ENCODE measurements at places on chromosomes 16 and 17.

DNA sequence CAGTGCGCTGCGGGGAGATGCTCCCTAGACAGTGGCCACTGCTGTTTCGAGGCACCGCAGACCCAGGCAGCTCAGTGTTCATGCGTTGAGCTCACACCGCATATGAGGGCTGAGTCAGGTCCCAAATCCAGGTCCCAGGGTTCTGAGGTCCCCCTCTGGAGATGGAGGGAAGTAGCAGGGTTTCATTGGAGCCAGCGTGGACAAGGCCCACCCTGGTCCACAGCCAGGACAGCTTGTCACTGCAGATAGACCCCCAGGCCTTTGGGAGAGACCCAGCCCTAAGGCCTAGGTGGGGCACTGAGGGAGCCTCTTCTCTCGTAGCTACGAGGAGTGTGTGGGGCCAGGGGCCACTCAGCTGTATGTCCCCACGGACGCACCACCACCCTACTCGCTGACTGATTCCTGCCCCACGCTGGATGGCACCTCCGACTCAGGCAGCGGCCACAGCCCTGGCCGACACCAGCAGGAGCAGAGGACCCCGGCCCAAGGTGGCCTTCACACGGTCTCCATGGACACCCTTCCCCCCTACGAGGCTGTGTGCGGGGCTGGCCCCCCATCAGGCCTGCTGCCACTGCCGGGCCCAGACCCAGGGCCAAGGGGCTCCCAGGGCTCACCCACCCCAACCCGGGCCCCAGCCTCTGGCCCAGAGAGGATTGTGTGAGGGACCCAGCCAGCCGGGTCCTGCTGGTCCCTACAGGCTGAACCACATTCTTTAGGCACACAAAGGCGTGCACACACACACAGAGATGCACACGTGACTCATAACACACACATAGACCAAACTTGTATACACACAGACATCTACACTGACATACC is 53.4 kb downstream of the BEAN1 start:
- no peak for DNase-seq

DNA sequence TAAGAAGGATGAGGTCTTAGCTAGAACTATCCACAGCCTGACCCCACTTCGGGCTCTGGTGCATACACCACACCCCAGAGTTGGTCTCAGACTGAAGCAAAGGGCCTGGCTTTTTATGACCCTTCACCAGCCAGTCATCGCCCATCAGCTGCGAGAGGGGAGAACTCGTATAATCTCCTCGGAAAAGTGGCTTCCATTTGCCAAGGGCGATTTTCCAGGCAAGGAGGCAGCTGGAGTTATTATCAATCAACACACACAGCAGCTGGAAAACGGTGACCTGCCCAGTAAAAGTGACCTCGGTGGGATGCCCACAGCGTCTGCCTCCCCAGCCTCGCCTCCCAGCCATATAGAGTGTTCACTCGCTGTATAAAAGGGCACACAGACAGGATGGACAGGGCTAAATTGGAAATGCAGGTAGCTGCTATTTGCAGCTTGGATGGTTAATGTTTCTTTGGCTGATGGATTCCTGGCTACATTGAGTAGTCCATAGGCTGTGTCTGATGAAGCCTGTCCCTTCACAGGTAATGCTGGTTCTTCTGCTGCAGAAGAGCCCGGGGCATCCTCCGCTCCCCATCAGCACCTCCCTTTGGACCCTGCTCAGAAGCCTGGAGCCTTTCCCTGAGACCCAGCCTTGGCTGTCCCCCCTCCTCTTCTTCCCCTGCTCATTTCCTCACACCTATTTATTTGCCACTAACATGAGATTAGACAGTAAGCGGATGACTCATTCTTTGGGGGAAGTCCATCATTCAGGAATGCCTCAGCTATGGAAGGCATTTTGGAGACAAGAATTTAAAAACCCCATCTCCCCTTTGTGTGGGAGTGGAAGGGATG is 45.7 kb downstream of the TMEM186 start:
- no peak for DNase-seq

- no peak for DNase-seq
Measured at GRCh38 chr16:8714174-8714573, 39.8 kb downstream of the ABAT start.

DNA sequence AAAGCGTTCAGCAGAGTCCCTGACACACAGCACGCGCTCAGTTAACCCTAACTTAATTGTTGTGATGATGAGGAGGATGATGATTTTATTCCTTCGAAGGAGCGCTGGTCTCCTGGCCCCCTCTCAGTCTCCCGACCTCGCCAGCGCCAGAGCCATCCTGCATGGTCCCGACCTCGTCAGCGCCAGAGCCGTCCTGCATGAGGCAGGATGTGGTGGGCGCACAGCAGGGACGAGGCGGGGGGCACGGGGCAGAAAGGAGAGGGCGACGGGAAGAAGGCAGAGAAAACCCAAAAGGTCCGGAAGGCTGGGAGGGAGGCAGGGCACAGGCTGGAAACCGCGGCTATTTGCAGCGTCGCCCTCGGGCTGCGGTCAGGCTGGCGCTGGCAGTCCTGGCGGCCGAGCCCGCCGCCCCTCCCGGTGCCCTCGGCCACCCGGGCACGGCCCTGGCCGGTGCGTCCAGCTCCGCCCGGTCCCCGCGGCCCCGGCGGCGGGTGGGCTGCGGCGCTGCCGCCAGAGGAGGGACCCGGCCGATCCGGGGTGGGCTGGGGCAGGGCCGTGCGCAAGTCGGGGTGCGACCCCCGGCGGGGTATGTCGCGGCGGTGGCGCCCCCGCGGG is 3.0 kb upstream of the TAC4 start:
- no peak for DNase-seq

- DNase-seq, result no peak
Measured at GRCh38 chr17:70446446-70446845, 277.1 kb downstream of the KCNJ2 start.

DNA sequence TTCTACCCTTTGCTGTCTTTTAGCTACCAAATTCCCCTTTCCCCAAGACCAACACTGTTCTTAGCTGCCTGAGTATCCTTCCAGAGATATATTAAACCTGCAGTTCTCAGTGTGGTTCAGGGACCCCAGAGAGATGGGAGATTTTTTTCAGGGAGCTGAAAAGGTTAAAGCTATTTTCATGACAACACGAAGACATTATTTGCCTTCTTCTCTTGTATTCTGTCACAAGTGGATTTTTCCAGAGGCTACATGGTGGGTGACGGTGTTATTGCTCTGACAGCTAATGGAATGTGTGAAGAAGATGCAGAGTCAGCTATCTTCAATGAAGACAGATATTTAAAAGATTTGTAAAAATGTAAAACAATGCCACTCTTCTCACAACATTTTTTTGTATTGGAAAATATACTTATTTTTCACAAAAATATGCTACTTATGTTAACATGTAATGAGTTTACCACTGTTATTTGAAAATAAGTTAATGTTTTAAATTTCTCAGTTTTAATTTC is 69.0 kb downstream of the CFDP1 start:
- no peak for DNase-seq

DNA sequence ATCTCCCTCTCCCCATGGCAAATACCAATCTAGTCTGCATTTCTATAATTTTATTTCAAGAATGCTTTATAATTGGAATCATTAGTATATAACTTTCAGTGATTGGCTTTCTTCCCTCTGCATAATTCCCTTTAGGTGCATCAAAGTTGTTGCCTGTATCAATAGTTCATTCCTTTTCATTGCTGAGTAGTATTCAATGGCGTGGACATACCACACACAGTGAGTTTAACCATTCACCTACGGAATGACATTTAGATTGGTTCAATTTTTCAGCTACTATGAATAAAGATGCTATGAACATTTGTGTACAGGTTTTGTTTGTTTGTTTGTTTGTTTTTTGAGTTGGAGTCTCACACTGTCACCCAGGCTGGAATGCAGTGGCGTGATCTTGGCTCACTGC is 9.7 kb downstream of the OTOA start:
- no peak for DNase-seq

DNA sequence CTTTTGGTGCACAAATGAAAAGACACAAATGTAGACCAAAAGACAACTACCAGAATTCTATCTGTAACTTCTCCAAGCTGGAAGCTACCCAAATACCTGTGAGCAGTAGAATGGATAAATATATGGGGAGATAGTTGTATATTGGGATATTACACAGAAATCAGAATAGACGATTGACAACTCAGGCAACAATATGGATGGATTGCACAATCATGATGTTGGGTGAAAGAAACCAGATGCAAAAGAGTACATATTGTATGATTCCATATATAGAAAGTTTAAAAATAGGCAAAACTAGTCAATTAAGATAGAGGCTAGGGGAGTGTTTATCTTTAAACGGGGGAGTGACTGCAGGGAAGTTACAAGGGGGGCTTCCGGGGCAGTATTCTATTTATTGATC is 77.5 kb upstream of the NKD1 start:
- no peak for DNase-seq

- DNase-seq, result no peak
Measured at GRCh38 chr16:84462296-84463210, 41.9 kb downstream of the MEAK7 start.

GRCh38 chr16:47144559-47144877 is 773 bp upstream of the NETO2 start:
- no peak for DNase-seq

DNA sequence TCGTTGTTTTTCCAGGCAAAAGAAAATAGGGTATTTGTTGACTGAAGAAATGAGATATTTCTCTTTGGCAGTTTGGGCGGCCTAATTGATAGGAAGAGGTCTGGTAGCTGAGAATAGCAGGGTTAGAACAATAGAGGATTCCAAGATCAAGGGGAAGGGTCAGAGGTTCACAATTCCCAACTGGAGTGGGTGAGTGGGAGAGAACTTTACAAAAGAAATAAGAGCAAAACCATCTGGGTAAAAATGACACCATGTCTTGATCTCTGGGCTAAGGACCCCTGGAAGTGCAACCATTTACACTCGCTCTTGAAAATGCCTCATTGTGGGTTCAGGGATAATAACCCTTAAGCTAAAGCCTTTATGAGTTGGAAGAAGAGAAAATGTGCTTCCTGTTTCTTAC is 180.5 kb downstream of the CDH13 start:
- DNase-seq, result no peak

- DNase-seq, result peak; percentile 14
Measured at GRCh38 chr17:32349503-32349853, 479 bp upstream of the ZNF207 start.

GRCh38 chr17:30547778-30548573 is 70.8 kb downstream of the GOSR1 start:
- no peak for DNase-seq

GRCh38 chr17:8080799-8081219 is 6.7 kb downstream of the ALOX12B start:
- DNase-seq, result no peak

DNA sequence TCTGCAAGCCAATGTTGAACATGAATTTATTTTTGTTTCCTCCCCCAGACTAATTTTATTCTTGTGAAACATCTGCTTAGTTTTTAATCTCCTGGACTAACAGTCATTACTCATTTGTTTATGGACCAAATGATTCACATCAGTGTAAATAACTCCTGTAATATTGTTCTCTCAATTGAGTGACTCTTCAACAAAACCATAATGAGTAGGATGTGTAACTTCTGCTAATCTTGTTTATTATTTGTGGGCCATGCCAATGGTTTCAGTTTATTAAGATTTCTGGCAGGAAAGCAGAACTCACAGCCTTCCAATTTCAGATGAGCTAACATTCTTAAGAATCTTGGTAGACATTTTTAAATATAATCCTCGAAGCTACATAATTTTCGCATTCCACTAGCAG is 1216.3 kb upstream of the GOT2 start:
- DNase-seq, result no peak

- DNase-seq, result no peak
Measured at GRCh38 chr17:46072998-46073397, 73.9 kb downstream of the STH start.

GRCh38 chr16:3242709-3243108 is 7.8 kb upstream of the ZNF200 start:
- no peak for DNase-seq

Data from CD4-positive, alpha-beta T cell treated with Interleukin-15 for 4 hours (primary cell).